Stimulated activated CD8-positive, alpha-beta memory T cell treated with anti-CD3 and anti-CD28 coated beads, Interleukin-7, amount 100 ng/mL, for 48 hours (primary cell): ENCODE measurements at places on chromosomes 3 and 15.

GRCh38 chr3:194306771-194307640 is 44.1 kb downstream of the CPN2 start:
- peak; percentile 37 for DNase-seq

GRCh38 chr3:71838406-71838805 is 53.5 kb upstream of the PROK2 start:
- DNase-seq: no peak

DNA sequence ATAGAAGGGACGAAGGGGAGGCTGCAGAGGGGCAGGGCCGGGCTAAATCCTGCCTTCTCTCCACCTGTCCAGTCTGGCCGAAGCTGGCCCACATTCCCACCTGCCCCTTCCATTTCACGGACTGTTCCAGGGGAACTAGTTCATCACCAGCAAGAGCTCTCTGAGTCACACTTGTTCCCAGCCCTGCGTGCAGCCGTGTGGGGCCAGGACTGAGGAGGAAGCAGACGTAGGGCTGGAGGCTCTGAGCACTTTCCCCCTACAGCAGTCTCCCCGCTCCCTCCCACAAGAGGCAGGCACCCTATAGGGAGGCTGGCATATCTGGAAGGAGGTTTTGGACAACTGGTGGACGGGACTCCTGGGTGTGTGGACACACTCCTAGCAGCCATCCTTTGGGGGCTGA is 3.0 kb downstream of the ITIH4 start:
- no peak for DNase-seq

- no peak for DNase-seq
Observed at GRCh38 chr3:13570391-13571194, 21.7 kb downstream of the FBLN2 start.

GRCh38 chr15:52290800-52291199 is 4.8 kb downstream of the MYO5C start:
- DNase-seq: no peak

- DNase-seq: peak; percentile 29
Observed at GRCh38 chr3:29153811-29154210, 127.1 kb upstream of the RBMS3 start.

GRCh38 chr3:134527037-134527436 is 41.2 kb downstream of the CEP63 start:
- DNase-seq: peak; percentile 1

DNA sequence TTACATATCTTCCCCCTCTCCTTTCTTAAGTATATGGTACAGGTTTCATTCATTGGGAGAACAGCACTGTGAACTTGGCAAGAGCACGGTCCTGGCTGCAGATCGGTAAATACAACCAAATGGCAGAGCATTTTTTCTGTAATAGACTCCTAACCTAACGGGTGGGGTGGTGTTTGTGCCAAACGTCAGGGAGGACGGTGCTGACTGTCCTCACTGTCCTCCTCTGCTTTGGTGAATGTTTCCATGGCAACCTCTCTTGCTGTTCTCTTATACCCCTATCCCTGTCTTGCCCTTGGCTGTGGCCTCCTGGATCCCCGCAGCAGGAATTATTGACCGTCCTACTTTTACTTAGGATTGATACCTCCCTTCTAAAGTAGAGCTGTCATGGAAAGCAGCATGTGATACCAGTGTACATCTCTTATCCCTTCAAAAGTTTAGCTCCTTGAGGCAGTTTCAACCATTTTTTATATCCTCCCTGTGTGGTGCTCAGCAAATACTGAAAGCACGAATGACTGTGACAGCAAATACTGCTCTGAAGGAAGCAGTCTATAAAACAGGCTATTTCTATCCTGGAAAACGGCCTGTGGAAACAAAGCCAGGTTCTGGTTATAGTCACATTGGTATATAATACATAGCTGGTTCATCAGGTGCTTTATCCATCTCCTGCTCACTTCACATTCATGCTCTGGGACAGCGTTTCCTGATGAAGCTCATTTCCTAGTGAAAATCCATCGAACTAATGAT is 275.4 kb upstream of the C2CD4B start:
- no peak for DNase-seq

DNA sequence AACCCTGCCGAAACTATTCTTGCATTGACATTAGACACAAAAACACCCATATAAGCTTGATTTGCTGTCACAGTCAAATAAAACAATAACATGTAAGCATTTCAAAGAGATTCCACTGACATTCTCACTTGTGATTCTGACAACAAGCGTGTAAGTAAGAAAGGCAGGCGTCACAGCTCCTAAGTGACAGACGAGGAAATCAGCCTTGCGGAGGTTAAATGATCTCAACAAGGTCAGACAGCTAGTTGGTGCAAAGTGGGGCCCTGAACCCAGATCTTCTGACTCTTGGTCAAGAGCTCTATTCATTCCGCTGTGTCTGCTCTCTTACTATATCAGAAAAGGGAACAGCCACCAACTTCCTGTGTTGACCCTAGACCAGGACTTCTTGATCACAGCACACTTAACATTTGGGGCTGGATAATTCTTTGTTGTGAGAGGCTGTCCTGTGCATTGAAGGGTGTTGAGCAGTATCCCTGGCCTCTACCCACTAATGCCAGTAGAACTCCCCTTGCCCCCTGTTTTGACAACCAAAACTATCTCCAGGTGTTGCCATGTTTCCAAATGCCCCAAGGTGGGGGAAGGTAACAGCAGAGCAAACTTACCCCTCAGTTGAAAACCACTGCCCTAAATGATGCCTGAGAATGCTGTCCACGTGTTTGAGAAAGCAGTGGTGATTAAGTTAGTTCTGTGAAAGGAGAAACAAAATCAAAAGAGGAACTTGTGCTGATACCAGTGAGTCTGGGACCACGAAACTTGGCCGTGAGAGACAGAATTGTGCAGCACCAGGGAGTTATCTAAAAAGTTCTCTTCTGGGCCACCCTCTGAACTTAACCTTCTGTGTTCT is 86.1 kb downstream of the LIPC start:
- no peak for DNase-seq

- no peak for DNase-seq
Observed at GRCh38 chr3:161598639-161599038, 102.0 kb downstream of the OTOL1 start.

DNA sequence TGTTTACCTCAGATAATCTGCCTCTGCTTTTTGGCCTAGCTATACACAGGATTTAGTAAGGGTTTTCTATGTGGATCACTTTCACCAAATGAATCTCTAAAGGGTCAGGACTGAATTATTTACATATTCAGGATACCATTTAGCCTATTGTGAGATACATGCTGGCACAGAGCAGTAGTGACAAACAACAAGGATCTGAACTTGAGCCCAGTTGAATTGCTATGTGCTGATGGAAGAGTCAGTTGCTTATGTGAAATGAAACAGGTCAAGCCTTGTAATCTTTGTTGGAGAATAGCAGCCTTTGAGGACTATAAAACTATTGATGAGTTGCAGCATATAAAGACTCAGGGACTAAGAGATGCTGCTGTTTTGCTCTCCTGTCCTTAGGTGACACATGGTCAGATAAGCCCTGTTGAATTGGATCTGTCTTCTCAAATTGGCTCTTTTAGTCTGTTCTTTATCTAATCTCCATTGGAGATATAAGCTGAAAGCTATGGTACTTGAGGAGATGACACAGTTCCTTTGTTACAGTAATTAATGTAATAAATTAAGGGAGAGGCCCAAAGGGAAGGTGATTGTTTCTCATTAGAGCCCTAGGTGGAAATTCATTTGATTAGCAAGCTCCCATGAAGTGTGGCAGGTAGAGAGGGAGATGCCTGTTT is 30.4 kb downstream of the ZNF609 start:
- no peak for DNase-seq
